ENCODE measurements at places on chromosomes 12 and 14.
A peak's percentile ranks its signal among the peaks of the same experiment; 100 is the strongest.

- DNase-seq = peak; percentile 59
These were observed 197.0 kb upstream of the AMIGO2 start for GRCh38 chr12:47276621-47277309.

DNA sequence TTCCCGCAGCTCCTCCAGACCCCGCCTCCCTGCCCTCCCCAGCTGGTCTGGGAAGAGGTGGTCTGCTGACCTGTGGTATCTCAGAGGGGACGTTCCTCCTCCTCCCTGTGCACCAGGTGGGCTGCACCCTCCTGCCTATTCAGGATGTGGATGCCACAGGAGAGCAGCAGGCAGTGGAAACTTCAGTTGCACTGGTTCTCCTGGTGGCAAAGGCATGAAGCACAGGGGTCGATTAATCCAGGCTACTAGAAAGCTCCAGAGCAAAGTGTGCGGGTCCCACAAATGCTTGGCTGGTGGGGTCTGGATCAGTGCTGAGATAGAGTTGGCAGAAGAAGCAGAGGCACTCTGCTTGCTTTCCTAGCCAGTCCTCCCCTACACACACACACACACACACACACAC, 197.0 kb downstream of the SLC41A2 start:
- no peak for DNase-seq

GRCh38 chr14:51787352-51787751, 73.1 kb upstream of the GNG2 start:
- DNase-seq = no peak

GRCh38 chr14:45258073-45258472, 5.1 kb upstream of the MIS18BP1 start:
- no peak for DNase-seq

GRCh38 chr12:124762791-124763593, 100.7 kb downstream of the SCARB1 start:
- DNase-seq = peak; percentile 53

DNA sequence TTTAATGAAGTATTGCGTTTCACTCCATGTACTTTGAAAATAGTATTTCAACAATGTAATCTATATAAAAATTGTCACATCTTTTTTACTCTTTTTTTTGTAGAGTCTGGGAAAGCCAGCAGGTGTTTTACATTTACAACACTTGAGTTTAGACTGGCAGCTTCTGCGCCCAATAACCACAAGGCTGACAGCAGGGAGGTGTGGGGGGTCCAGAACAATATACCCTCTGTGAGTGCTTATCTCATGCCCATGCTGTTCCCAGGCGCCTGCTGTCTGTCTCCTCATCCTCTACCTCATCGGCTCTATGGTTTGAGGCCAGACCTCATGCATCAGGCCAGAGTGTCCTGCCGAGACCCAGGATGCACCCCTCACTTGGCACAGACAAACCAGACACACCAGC, 24.9 kb downstream of the FBRSL1 start:
- no peak for DNase-seq

- no peak for DNase-seq
These were observed 420.3 kb downstream of the CCDC91 start for GRCh38 chr12:28610401-28611114.

GRCh38 chr12:14367040-14367661, 1.7 kb downstream of the ATF7IP start:
- DNase-seq = no peak

DNA sequence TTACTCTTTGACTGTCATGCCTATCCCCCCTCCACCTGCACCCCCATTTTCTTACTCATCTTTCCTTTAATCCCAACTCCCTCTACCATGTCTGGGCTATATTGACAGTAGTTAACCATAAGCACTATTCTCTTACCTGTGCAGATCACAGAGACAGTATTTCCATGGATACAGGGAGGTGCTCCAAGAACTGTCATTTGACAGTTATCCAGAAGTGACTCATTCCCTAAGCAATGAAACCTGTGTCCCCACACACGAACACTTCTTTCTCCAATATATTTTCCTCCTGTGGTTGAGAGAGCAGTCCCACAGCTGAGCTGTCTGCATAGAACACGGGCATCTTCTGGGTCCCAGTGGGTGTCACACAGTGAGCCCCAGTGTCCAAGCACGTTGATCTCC, 68.8 kb downstream of the CD163L1 start:
- no peak for DNase-seq

GRCh38 chr12:17206553-17206952, 600.6 kb upstream of the LMO3 start:
- no peak for DNase-seq

DNA sequence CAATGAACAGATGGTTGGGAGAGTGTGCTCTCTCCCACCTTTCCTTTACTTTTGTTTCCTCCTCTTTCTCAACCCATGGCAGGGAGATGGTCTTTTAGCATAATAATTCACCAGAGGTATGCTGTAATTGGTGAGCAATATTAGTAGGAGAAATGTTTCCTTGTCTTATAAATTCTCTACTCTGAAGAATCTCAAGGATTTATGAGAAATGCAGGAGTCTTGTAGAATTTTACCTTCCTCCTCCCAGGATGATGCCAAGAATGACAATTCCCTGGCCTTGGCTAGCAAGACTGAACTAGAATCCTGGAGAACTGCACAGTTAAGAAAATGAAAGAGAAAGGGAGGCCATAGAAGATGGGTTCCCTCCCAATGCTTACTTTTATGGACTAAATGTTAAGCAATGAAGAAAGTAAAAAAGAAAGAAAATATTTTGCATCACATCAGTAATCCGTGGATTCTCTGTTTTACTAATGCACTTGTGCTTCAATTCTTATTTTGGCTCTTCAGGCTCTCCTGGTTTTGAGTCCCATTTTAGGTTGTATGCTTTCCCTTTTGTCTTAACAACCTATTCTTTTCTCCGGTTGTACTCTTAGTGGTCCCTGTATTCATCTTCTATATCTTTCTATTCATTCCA, 192.9 kb upstream of the GARIN6 start:
- no peak for DNase-seq

DNA sequence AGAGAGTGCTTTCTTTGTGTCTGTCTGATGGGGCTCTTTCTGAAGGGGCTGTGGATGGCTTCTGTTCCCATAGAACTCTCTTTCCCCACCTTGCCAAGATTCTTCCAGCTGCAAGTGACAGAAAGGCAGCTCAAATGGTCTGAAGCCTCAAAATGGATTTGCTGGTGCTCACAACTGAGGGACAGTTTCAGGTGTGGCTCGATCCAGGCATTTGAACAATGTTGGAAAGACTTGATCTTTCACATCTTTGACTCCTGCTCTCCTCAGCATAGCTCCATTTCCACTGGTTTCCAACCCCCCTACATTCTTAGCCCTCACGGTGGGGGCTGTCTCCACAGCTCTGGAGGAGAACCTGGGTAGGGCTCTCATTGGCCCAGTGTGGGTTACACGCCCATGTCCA, 15.9 kb downstream of the RFLNA start:
- DNase-seq = no peak

GRCh38 chr12:117533687-117534086, 172.3 kb upstream of the NOS1 start:
- no peak for DNase-seq

GRCh38 chr12:91094032-91094662, 17.1 kb downstream of the LUM start:
- DNase-seq = no peak

- DNase-seq = peak; percentile 23
These were observed 5.6 kb upstream of the JAG2 start for GRCh38 chr14:105173901-105174894.

DNA sequence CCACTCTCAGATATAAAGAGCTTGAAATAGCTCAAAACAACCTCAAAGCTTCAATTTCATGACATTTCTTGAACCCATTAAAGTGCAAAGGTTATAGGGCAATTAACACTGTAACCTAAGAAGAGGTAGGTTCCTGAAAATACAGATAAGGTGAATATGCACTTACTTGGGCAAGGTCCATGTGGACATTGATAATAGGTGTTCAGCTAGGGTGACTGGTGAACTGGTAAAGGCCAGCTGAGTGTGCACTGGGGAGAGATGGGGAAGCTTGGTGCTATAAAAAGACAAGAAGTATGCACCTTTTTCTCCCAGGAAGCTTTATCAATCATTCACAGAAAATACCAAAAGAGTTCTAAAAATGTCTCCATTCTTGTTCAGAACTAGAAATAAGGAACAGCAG, 418.6 kb downstream of the SLC16A7 start:
- no peak for DNase-seq

DNA sequence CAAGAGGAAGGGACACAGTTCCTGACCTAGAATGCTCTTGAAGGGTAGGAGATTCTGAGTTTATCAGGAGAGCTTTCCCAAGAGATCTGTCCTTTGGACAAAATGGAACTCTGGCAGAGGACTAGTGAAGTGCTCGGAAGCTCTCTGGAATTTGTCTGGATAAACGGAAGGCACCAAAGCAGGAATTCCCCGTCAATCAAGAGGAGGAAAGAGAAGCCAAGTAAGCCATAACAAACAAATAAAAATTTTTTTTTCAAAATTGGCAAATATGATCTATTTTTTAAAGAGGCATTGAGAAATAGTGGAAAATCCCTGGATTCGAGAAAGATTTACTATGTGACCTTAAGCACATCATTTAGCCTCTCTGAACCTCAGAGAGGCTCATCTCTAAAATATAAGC, 99.2 kb downstream of the GRIN2B start:
- DNase-seq = no peak

- no peak for DNase-seq
These were observed 188.1 kb upstream of the PRKD1 start for GRCh38 chr14:30115756-30116155.

DNA sequence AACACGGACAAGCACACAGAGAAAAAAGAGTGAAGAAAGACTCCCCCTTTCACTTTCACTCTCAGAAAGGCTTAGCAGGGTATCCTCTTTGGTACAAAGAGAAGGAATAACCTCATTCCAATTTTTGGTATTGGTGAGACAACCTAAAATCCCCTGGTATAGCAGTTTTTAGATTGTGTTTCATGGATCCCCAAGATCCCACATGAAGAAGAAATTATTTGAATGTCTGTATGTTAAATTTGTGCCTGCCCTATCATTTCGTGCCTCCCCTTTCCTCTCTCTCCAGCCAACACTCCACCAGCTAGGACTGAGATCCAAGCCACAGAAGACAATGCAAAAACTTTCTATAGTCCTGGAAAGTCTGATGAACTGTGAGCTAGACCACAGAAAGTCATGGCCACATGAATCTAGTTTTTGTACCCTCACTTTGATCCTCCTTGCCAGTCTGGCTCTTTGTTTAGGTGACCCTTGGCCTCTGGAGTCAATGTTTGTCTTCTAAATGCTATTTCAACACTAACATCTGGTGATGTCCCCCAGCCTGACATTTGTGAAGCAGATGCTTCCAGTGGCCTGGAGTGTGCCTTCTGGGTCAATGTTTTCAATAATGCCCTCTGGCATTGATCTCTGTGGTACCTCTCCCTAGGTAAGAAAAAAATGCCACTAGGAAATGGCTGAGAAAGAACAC, 181.9 kb upstream of the BMP4 start:
- no peak for DNase-seq

- DNase-seq = peak; percentile 5
These were observed 1158.4 kb upstream of the TMEM132C start for GRCh38 chr12:127108360-127109215.
